ENCODE measurements at places on chromosomes 6 and 20. TPM values are rescaled to one million over a fixed set of nuclear protein-coding genes. Genes with fewer than 3 reads are reported as not detected.

Gene OSER1
- total RNA-seq = 32.9 TPM

Gene RNF114
- total RNA-seq = 97.1 TPM

Gene FRK
- total RNA-seq = 2.9 TPM

Gene DEFB132
- total RNA-seq = not detected

Gene MDC1
- 9.1 TPM for total RNA-seq

Gene MCHR2
- not detected for total RNA-seq

Gene BPIFA3
- total RNA-seq = not detected

Gene STK35
- total RNA-seq = 16.4 TPM

Gene PLG
- total RNA-seq = not detected

Gene HLA-DMB
- total RNA-seq = not detected

Gene PRND
- total RNA-seq = 0.81 TPM

Gene CRNKL1
- total RNA-seq = 18.1 TPM

Gene CLPSL2
- total RNA-seq = not detected

Gene PSORS1C1
- 1.1 TPM for total RNA-seq

Gene CHMP4B
- 41.2 TPM for total RNA-seq

Gene C6orf58
- not detected for total RNA-seq

Gene ADGRF4
- 0.16 TPM for total RNA-seq

Gene ABHD16B
- total RNA-seq = not detected

Measured in cardiac atrium fibroblast (primary cell).